ENCODE measurements at places on chromosomes 1 and 21.

DNA sequence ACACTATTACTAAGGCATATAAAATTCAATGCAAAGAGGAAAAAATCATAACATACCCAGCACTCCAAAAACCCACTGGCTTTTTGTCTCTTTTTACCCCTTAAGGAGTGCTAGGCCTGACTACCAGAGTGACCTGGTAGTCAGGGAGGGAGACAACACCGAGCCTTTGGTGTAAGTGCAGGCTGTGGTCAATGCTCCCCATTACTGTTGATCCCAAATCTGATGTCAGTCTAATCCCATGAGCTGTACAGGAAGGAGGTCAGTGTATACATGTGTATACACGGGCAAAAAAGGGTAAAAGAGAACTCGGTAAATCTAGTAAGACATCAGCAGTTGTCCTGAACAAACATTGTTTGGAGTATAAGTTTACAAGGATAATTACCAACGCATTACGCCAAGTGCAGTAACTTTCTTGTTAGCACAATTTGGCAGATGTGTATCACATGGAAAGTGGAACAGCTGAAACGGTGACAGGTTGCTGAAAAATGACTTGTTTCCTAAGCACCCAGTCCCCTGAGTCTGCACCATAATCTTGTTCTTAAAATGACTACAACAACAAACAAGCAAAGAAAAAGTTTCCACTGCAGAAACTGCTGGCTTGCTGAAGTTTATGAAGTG lies 217.9 kb downstream of the KCNH1 start:
- DNase-seq, result no peak

GRCh38 chr1:66090859-66091457 lies 298.3 kb downstream of the PDE4B start:
- DNase-seq, result no peak

GRCh38 chr1:219066631-219067349 lies 106.9 kb upstream of the LYPLAL1 start:
- DNase-seq, result peak; percentile 75

- DNase-seq, result no peak
Observed at GRCh38 chr1:233912909-233913308, 8.4 kb downstream of the SLC35F3 start.

- DNase-seq, result no peak
Observed at GRCh38 chr21:41815652-41816582, 49.1 kb upstream of the RIPK4 start.

DNA sequence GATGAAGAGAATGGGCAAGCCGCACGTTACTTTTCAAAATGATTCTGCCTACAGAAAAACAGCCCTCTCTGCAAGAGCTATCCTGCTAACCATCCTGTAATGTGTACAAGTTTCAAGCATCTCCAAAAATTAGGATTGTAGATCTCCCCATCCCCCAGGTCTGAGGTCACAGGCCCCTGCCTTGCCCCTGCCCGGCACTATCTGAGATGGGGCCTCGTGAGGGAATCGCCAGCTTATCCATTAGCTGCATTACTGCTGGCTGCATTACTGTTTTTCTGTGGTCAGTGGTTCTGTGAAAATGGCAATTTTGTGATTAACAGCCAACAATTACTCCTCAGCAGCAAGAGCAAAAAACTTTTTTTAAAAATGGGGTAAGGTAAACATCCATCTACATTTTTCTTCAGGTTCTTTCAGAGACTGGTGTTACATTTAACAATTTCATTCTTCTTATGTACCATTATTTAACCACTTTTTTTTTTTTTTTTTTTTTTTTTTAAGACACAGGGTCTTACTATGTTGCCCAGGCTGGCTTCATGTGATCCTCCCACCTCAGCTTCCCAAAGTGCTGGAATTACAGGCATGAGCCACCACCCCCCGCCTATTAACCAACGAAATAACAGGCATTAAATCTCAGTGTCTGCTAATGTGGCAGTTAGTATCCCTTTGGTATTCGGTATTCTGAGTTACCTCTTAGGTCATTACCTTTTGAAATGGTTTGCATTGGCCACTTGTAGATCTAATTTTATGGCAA lies 83.8 kb downstream of the MRPL37 start:
- DNase-seq, result no peak

- no peak for DNase-seq
Observed at GRCh38 chr21:43376478-43376882, 50.5 kb downstream of the SIK1 start.

GRCh38 chr1:179828554-179829110 lies 49.0 kb downstream of the TOR1AIP2 start:
- no peak for DNase-seq

DNA sequence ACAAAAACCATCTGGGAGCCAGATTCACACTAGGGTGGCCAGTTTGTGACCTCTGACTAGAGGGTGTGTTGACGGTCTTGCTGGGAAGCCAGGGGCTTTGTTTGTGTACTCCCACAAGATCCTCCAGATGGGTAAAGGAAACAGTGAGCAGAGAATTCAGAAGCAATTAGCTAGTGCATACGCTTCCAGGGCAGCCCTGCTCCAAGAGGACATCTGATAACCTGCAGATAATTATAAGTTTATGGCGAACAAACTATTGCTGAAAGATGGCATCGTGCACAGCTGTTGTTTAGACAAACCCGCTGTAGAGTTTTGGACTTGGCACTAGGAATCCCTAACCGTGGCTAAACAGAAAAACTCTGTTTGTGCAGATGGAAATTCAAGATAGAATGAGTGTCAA lies 326.4 kb downstream of the TGFB2 start:
- DNase-seq, result no peak

DNA sequence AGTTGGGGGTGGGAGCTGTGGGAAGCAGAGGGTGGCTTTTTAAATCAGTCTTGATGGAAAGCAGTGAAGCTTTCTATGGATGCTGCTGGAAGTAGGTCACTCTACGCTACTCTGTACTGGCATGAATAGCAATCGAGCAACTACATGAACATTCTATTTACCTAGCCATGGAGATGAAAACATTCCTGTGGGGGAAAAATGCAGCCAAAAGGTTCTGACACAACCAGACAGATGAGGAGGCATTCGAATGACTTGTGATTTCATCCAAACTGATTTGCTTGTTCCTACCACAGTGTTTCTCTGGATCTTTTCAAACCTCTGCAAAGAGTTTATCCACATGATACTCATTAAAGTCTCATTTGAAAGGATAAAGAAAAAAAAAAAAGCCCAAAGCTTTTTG lies 95.0 kb downstream of the ASTN1 start:
- no peak for DNase-seq

- DNase-seq, result peak; percentile 59
Observed at GRCh38 chr1:185917646-185918045, 183.5 kb downstream of the HMCN1 start.

DNA sequence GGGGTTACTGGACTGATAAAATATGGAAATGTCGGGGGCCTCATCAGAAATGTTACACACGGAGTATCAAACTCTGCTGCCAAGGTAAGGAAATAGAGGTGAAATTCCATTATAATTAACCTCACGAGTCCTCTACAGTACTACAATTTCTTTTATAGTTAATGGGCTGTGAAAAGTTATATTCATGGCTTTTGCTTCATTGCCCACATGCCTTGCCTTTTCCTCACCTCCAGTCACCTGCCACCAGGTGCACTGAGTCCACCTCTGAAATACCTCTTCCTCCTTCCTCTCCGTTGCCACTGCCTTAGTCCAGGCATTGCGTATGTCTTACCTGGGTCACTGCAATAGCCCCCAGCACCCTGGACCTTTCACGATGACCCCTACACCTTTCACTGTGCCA lies 186.9 kb downstream of the VPS13D start:
- no peak for DNase-seq

DNA sequence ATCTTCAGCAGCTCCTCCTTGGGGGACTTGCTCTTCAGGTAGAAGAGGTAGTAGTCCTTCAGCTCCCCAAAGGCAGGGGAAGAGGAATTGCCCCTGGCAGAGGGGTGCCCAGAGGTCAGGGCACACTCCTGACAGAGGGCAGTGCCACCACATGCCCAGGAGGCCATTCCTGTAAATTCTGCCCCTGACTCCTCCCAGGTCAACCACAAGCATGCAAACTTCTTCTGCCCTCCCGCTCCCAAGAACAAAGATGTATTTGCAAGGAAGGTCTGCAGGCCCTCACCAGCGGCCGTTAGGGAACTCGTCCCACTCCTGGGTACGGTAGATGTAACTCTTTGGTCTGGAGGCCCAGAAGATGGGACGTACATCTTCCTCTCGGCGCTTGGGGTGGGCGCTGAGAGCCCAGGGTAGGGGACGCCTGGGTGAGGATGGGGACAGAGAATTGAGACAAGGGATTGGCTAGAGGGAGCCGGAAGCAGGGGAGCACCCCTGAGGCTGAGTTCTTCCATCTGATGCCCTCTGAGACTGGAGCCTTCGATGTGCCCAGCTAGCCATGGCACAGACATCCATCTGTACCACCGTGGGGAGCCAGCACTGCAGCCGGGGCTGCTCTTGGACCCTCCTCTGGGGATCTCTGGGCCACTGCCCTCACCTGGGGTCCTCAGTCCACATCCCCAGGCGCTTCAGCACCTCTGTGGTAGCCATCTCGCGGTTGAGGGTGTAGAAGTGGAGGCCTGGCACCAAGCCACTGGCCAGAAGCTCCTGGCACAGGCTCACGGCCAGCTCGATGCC lies 11.1 kb downstream of the MTHFR start:
- no peak for DNase-seq

- DNase-seq, result no peak
Observed at GRCh38 chr21:46069719-46070279, 28.1 kb upstream of the COL6A2 start.

GRCh38 chr1:59814901-59815825 lies at the start of gene HOOK1:
HOOK1 (plus strand) TSS chr1:59814949; CDS start chr1:59815118, 169 bp downstream.
- DNase-seq, result peak; percentile 45

DNA sequence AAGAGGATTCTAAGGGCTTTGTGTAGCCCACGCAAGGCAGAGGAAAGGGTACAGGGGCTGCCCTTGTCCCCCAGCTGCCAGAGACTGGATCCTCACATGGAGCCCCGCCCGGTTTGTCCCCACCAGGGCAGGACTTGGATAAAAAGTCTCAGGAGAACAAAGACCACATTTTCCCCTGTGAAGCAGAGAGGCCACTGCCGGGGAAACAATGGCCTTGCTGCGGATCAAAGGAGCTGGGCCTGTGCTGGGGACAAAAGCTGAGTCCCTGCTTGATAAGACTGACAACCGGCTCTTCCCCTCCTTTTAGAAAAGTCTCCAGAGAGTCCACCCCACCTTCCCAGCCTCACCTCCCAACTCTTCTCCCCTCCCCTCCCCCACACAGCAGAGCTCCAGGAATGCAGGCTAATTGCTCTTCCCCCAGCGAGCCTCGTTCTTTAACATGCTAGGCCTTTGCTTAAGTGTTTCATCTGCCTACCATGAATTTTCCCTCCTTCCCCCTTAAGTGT lies 142.4 kb downstream of the PLPP3 start:
- DNase-seq, result no peak

DNA sequence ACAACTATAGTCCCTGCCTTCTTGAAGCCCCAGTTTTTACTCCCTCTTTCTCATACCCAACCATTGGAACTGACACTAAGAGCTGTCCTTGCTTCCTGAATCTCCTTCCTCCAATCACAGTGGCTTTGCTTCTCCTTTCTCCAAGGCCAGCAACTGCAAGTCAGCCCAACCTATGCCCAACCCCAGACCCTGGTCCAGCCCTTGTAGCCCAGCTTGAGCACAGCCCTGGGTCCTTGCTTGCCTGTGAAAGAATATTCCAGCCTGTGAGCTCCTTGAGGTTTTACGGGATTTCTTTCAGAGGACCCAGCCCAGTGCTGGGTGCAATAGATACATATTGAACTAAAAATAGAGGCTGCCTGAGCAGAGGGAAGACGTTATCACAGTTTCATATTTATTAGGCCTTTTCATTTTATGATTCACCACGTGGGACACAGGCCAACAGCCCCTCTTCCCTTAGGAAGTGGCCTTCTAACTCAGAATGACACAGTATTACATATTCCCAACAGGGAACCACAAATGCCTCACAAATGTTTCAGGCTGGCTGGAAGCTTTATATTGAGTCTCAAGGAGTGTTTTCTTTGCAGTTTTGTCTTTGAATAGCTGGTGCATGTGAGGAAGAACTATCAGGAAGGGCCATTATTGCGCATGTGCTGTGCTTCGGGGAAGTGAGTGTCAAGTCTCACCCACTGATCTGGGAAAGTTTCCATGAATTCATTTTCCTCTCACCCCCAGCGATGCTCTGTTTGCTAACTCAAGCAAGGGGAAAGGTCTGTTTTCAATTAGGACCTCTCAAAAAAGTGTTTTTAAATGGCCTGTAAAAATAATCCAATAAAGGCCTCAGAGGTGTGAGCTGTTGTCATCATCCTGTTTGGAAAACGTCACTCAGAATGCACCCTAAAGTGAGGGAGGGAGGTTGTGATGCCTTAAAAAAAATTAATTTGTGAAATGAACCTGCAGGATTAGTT lies 92.3 kb upstream of the NFIA start:
- DNase-seq, result no peak

DNA sequence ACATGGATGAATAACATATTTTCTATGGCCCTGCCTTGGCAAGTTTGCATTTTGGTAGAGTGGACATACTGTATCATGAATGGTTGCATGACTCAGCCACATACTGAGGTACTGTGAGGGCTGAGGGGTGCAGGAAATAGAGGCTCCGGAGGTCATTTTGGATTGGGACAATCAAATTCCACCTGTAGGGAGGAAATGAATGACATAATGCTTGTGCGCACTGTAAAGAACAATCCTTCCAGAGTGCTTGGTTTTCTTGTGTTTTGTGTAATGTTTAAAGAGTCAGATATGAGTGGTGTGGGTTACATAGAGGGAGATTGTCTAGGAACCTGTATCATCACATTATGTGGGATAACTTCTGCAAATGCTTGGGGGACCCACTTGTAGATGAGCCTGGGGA lies 329.9 kb upstream of the PROX1 start:
- no peak for DNase-seq

- DNase-seq, result no peak
Observed at GRCh38 chr1:155198547-155198906, 9.2 kb downstream of the THBS3 start.

DNA sequence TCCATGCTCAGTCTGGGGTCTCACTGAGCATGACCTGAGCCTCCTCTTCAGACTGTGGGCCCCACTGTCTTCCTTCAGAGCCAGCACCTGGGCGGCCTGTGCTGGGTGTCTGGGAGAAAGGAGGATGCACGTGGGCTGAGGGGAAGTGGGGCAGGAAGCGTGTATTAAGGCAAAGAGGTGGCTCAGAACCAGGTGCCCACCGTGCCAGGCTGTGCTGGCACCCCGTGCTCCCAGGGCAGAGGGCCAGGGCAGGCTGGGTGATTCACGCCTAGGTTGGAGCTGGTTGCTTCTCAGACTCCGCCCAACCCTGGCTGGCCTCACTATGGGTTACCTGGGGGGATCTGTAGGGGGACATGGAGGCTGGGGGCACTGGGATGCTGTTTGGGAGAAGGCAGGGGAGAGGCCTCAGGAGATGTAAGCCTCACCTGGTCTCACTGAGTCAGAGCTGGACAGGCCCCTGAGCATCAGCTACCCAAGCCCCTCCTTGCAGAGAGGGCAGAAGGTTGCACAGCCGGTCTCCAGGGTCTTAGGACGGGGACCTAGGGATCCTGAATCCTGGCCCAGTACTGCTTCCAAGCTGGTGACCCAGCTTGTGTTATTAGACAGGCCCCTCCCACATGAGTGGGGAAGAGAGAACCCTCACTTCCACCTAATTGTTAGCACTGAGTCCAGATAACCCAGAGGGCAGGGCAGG lies 18.6 kb upstream of the PADI1 start:
- DNase-seq, result peak; percentile 29

- no peak for DNase-seq
Observed at GRCh38 chr1:113917400-113918082, 11.6 kb upstream of the HIPK1 start.

- DNase-seq, result no peak
Observed at GRCh38 chr1:76187436-76187835, 112.9 kb downstream of the ST6GALNAC3 start.

Measured in HT-29 (cell line).